Dermis microvascular lymphatic vessel endothelial cell (primary cell): ENCODE measurements at places on chromosomes 4 and X.

DNA sequence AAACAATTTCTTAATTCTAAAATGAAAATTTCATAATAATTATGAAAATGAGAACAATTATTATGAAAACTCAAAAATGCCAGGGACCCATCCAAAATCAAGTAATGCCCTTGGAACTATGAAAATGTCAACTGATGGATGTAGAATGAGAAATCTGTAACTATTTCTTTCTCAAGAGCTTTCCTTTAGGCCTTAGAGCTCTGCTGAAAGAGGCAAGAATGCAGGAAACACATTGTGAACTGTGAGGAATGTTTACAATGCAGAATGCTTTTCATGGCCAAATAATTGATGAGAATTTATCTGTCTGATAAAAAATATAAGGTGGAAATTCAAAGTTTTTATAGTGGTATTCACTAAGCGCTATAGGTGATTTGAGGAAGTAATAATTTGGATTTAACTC, 207.1 kb upstream of the PCDH18 start:
- DNase-seq: no peak

DNA sequence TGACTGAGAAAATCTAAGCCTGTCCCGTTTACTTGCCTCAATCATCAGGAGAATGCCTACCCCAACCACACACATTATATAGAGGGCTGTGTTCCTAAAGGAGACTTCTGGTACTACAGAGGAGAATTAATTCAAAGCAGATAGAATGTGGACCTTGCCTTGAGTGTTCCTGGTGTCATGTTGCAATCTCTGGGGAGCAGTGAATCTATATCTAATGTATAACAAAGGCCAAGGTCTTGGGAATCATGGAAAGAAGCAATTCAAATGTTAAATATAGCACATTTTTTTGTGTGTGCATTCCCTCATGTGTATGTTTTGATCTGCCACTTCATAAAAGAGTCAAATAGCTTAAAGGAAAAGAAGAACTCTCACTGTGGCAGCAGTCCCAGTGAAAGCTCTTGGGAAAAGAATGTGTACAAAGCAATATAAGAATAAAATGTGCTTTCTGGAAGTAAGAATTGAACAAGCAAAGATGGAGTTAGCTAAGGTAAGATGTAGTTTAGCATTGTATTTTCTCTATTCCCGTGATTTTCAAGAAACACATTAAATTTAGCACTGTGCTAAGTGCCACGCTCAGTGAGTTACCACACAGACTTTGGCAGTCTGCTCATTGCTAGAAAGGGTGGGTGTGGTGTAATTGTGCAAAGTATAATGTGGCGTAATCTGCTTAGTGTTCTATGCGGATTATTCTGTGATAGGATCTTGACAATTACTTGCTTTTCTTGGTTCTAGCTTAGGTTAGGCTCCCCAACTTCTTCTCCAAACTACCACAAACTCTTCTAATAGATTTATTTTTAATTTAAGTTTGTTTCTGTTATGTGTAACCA, 13.7 kb downstream of the ADH6 start:
- DNase-seq: no peak

DNA sequence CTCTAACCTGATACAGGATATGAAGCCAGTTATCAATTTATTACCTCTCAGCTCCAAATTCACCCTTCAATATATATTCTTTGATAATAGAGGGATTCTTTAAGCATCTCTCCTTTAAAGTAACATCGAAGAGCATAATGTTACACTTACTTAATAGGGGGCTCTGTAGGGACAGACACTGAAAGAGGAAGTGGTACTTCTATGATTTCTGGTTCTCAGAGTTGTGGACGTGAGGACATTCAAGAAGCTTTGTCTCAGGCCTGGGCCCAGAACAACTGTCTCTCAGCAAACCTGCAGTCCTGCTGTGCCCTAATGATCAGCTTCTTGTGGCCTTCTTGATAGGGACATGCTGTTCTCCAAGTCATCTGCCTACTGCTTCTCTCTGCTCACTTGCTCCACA, 4.2 kb upstream of the ZXDB start:
- DNase-seq: no peak

DNA sequence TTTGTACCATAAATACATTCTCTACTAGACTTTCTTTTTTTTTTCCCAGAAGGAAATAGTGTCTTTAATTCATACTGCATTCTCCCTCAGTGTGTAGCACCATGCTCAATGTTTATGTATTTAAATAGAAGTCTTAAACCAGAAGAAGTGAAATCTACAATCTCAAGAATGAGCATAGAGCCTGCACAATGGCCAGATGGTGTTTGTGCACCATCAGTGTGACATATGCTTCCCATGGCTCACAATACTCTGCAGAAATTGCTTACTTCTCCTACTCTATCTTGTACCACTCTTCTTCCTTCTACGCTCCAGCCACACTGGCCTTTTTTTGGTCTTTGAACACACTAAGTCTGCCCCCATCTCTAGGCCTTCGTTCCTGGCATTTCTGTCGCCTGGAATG, 2.6 kb upstream of the DOCK11 start:
- no peak for DNase-seq

- DNase-seq: no peak
These were observed 330.5 kb upstream of the PRKX start for GRCh38 chrX:4043951-4044350.

GRCh38 chr4:93031431-93032098, 727.8 kb downstream of the GRID2 start:
- no peak for DNase-seq

DNA sequence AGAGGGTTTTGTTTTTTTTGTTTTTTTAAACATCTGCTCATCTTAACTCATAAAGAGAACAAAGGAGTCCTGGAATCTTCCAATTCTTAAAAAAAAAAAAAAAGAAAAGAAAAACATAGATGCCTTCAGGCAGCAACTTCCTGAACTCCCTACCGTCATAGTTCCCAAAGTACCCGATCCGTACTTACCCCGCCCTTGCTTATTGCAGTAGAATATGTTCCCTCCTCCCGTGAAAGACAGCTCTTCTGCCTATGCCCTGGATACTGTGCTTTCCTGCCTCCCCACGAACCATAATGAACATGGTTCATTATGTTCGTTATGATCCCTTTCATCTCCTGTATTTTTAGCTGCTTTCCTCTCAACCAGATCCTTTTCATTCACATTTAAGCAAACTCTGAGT, 40.3 kb downstream of the KLHL5 start:
- DNase-seq: peak; percentile 18

DNA sequence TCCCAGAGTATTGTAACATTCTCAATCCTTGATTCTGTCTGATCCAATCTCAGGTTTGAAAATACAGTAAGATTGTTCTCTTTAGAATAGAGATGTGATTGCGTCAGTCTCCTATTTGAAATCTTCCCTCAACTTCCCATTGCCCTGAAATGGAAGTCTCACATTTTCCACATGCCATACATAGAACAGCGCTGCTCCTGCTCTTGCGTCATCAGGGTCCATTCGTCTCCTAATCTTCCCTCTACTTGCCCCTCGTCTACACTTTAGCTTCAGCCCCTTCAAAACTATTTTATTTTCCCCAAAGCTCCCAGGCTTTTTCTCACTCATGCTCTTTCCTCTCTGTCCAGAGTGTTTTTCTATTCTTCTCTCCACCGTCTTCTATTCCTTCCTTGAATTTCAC, 301.7 kb upstream of the MAGEB2 start:
- DNase-seq: no peak

- DNase-seq: no peak
These were observed 3.8 kb downstream of the SCML1 start for GRCh38 chrX:17741123-17741511.

- DNase-seq: no peak
These were observed 161.0 kb upstream of the FAM241A start for GRCh38 chr4:111984169-111984819.

DNA sequence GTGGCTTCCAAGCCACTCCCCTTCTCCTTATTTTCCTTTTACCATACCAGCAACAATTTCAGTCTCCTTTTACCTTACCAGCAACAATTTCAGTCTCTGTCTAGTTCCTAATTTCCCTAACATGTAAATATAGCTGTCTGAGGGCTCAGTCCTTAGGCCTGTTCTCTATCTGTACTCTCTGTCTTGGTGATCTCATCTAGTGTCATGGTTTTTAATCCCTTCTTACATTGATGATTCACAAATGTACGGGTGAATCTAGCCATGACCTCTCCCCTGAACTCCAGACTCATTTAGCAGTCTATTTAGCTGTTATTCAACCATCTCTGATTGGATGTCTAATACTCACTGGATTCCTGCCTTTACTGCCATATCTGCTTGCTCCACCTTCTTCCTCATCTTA, 7.2 kb downstream of the IL15 start:
- DNase-seq: no peak

DNA sequence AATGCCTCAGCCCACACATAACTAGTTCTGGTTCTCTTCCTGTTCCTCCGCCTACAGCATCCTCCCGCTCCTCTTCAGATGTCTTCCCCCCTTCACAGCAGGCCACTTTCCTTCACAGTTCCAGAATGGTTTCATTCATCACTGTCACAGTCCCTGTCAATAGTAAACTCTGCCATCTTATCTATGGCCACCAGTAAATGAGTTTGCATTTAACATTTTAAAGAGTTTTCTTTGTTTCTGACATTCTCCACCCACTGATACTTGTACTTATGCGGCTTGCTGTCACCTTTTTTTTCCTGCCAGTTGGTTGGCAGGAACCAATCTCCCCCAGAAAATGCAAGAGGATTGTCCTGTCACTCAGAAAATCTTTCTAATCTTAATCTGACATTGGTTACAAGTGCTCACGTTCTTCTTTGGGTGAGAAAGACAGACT, 114.1 kb downstream of the GLUD2 start:
- DNase-seq: no peak

DNA sequence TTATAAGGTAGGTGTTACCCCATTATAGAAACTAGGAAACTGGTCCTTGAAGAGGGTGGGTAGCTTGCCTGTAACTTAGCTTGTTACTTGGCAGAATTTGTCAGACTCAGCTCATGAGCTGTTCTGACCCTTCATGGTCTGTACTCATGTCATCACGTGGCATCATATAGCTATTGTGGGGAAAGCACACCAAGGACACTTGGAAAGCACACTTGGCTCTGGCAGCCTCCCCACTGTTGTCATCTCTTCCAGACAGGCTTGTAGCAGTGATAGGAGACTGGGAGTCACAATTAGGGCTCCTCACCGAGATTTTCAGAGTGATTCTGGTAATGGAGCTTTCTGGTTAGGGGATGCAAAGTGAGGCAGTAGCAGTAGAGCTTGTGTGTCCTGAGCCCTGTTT, 30.4 kb downstream of the ADH5 start:
- no peak for DNase-seq

DNA sequence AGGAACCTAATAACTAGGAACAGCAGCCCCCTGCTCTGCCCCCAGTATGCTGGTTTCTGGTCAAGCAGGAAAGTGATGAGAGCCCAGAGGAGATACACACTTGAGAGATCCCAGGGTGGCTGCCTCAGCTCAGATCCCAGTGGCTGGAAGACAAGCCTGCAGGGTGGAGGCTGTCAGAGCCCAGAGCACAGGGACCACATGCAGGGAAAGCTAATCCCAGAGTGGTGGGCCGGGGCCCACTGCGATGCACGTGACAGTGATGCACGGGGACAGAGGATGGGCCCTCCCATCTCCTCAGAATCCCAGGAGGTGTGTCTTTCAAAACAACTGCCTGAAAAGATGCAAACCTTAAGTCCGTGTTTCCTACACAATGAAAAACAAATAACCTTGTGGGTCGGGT, 29.1 kb upstream of the CRMP1 start:
- DNase-seq: no peak

DNA sequence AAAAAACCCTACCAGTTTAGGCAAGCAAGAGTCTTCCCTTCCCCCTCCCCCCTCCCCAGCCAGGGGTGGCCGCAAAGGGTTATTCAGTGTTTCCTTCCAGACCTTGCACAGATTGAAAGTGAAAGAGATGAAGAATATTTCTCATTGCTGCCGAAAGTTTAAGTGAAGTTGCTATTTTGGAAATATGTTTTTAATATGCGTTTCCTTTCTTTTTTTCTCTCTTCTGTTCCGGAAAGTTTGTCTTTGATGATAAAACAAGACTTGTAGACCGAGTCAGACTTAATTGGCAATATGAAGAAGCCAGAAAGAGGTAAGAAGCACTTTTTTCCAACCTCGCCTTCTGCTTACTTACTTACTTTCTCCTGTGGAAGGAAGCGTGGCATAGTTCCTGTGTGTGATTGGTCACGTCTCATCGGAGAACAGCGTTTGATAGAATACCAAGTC, 58.5 kb upstream of the CLCN4 start:
- DNase-seq: no peak

GRCh38 chrX:13103188-13103913, 58.9 kb upstream of the FAM9C start:
- DNase-seq: no peak

DNA sequence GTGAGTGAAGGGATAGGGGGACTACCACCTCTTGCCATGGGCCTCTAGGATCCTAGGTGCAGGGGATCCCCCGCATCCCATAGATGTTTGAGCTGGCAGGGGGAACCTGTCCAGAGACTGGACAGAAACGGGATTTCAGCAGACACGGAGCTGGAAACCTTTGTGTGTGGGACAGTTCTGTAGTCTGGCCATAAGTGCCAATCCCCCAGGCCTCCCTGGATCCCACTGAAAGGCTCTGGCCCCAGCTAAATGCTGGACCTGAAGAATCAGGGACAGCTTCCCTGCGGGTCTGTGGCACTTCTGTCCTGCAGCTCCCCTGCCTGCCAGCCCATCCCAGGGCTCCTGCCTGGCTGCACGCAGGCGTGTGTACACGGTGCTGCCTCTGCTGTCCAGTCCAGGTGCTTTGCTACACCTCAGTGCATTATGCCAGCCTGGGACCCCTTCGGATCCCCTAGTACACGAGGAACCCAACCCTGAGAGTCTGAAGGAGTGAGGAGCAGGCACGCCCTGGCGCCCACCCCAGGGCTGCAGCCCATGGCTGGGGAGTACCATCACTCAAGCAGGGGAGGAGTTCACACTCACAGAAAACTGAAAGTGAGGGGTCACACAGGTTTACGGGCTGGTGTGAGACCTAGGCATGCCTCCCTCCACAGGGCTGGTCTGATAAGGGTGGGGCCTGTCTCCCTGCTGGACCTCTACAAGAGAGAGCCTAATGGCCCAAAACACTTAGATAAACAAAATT, 703.0 kb downstream of the ARAP2 start:
- DNase-seq: no peak

DNA sequence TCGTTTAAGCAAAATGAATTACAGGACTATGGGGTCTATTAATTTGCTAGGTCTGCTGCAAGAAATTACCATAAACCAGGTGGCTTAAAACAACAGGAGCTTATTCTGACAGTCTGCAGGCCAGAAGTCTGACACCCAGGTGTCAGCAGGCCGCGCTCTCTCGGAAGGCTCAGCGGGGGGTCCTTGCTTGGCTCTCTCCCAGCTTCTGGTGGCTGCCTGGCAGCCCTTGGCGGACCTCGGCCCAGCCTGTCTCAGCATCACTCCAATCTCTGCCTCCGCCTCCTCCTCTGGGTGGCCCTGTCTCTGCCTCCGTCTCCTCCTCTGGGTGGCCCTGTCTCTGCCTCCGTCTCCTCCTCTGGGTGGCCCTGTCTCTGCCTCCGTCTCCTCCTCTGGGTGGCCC, 580.5 kb upstream of the FAT1 start:
- DNase-seq: no peak
